Neuronal stem cell (in vitro differentiated cells): ENCODE measurements at places on chromosomes 2 and 18.

DNA sequence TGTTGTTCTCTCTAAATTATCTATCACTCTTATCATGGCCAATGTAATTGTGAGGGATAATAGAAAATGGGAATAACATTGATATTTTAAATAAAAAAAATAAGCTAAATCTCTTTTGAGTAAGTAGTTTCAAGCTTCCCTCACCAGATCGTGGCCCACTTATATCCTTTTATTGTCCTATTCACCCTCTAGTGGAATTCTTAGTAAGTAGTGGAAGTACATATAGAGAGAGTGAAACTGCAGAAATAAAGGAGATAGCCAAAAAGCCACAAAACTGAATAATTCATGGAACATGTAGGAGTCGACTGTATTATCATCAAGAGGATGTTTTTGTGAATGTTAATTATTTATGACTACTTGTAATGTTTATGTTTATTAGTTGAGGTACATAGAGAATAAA is 66.1 kb upstream of the DTNA start:
- no peak for DNase-seq

DNA sequence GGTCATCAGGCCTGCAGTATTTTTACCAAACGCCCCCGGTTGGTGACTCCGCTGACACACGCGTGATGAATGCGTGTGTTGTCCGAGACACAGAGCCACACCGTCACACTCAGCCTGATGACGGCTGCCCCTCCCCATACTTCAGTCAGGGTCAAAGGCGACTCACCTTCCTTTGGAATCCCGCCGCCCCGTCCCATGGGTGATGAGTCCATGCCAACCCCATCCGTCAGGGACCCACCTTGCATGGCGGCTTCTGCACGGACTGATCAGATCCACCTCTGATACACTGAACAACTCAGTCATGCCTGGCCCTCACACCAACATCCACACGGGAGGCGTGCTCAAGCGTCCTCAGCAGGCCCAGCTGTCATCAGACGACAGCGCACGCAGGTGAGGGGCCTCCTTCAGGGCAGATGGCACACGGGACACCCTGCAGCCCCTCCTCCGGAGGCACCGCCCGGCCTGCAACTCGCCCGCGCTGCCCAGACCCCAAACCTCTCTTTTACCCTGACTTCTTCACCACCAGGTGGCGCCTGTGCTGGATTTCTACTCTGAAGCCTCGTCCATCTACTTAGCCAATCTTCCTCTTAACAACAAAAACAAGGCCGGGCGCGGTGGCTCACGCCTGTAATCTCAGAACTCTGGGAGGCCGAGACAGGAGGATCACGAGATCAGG is 89.2 kb downstream of the ZNF516 start:
- peak; percentile 32 for DNase-seq

DNA sequence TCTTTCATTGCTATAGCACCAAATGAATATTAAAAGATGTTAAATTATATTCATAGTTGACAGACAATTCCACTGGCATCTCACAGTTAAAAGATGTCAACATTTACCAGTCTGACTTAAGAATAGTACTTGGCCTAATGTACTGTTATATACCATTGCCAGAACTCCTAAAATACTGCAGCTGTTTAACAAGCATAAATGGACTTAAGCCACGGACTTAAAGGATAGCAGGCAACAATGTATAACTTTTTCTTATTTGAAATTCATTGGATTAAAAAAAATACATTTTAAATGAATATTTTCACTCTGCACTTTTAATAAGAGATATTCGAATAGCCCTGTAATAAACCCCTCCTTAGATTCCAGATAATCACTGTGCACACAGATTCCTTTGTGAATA is 3.8 kb downstream of the TCF4 start:
- no peak for DNase-seq

DNA sequence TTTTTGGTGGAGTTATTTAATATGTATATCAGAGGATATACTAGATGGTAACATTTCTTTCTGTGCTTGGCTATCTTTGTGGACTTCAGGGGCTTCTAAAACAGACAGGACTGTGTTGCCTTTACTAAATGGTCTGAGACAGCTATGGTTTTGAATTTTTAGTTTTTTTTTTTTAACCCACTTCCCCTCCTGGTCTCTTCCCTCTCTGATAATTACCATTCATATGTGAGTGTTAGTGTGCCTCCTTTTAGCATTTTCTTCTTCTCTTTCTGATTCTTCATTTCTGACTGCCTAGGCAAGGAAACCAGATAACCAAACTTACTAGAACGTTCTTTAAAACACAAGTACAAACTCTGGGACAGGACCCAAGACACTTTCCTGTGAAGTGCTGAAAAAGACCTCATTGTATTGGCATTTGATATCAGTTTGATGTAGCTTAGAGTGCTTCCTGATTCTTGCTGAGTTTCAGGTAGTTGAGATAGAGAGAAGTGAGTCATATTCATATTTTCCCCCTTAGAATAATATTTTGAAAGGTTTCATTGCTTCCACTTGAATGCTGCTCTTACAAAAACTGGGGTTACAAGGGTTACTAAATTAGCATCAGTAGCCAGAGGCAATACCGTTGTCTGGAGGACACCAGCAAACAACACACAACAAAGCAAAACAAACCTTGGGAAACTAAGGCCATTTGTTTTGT is 52.7 kb downstream of the SMAD4 start:
- DNase-seq, result no peak

- DNase-seq, result no peak
These were observed 2.0 kb upstream of the GAD1 start for GRCh38 chr2:170814533-170815230.

- DNase-seq, result no peak
These were observed 84.3 kb downstream of the RIT2 start for GRCh38 chr18:43031169-43031568.

DNA sequence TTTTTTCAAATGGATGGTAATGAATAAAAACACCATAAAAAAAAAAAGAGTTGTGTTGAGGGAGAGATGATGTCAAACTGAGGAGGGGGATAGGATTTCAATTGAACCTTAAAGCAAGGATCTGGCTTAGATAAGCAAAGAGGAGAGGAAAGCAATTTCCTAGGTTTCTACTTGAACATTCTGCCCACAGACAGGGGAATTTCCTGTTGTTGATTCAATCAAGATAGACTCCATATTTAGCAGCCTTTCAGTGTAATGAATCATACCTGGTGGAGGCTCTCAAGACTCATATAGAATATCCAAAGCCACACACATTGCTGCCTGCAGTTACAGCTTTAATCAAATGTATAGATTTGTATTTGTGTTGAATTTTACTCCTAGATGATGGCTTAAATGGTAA is 294.4 kb upstream of the PIK3C3 start:
- no peak for DNase-seq

DNA sequence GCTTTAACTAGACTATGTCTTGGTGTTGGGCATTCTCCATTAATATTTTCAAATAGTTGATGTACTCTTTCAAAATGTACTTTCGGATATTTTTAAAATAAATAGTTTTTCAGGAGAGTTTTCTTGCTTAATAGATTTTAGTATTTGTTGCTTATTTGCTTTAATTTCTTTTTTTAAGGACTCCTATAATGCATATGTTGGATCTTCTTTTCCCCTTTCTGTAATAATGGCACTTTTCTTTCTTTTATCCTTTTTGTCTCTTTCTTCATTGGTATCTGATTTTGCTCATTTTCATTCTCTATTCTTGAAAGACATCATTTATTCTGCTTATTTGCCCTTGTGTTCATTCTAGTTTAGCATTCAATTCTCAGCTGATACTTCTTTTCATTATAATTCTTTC is 791.6 kb downstream of the GALR1 start:
- DNase-seq, result no peak

- no peak for DNase-seq
These were observed 519.4 kb downstream of the TDRD15 start for GRCh38 chr2:21643180-21643579.

- no peak for DNase-seq
These were observed 47.5 kb downstream of the PTGR3 start for GRCh38 chr18:75161256-75162028.

GRCh38 chr2:96104487-96104861 is 11.9 kb downstream of the ADRA2B start:
- no peak for DNase-seq

DNA sequence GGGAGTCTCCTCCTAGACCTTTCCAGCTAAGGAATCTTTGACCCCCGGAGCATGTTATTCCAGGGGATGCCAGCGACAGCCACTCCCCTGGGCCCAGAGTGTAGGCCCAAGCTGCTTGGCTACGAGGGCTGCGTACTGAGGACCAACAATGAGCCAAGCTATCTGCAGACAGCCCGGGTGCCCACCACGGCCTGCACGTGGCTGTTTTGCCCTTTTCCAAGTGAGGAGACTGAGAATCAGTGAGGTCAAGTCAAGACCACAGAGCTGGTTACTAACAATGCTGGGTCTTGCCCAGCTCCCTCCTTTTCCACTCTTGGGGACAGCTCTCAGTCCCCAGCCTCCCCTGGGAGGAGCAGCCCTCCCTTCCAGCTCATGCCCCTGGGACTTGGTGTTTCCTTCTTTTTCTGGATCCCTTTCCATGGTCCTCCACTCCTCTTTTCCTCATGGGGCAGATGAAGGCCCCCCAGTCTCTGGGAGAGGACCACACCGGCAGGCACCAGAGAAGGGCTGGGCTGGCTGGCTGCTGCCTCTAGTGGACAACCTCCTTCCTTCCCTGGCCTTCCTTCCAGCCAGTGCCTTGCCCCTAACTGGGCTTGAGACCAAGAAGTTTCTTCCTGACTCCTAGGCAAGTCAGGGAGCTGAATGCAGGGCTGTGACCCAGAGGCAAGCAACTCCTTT is 550 bp upstream of the MALL start:
- DNase-seq, result no peak

DNA sequence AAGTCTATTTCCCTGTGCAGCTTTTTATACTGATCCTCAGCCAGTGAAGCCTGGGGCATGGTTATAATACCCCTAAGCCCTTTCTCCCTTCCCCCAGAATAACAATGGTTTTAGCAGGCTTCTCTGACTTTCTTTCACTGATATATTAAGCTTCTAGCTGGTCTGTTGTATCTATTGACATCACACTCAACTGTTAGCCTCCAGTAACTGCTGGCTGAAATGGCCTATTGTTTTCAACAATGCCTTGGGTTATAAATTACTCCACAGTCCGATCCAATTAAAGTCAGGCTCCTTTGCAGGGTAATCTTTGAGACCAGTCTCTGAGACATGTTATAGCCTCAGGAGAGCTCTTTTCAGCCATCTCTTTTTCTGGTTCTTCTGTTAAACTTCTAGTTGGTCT is 2.9 kb upstream of the SLC9A4 start:
- no peak for DNase-seq

GRCh38 chr18:43078478-43079092 is 36.9 kb downstream of the RIT2 start:
- DNase-seq, result no peak

DNA sequence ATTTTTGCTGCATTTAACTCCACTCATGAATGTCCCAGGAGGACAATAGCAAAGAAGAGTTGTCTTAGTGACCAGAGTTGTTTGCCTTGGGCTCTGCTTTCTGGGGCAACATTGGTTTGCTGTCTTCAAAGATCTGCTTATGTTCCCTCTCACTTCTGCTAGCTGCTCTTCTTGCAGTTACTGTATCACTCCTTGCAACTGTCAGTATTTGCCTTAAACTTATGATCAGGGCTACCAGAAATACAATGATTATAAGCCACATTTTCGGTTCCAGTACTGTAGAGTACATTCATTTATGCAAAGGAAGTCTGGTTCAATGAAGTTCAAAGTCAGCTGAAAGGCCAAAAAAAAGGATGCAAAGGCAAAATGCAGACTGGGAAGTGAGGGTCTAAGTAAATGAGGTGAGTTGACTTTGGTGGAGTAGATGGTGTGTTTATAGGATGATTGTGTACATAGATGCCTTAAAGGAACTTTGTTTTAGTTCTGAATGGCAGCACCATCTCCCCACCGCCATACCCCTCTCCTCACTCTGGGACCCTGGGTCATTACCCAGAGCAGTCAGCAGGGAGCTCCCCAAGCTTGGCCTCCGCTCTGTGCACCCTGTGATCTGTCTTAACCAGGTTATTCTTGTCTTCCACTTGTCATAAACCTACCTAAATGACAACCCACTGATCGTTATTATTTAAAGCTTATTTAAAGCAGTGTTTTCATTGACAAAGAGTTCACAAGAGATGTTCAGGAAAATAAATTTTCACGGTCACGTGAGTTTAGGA is 236.0 kb downstream of the DOK6 start:
- no peak for DNase-seq

GRCh38 chr2:72326759-72327158 is 179.1 kb upstream of the CYP26B1 start:
- DNase-seq, result no peak

DNA sequence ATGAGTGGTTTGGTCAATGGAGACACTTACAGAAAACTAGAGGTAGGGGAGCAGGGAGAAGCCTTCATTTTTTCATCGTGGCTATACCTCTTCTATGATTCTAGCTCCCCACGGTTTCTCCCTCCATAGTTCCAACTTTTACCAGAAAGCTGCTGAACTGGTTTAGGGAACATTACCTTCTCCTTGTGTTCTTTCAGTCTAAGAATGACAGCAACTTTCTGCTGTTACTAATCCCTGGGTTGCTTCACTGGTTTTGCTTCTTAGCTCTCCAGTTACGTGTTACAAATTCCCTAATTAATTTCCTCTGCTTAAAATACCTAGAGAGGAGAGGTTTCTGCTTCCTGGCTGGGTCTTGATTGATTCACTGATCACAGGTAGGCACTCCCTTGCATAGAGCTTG is 499.9 kb downstream of the SLC4A3 start:
- DNase-seq, result no peak

GRCh38 chr2:79882548-79882947 is 369.7 kb downstream of the CTNNA2 start:
- DNase-seq, result no peak

DNA sequence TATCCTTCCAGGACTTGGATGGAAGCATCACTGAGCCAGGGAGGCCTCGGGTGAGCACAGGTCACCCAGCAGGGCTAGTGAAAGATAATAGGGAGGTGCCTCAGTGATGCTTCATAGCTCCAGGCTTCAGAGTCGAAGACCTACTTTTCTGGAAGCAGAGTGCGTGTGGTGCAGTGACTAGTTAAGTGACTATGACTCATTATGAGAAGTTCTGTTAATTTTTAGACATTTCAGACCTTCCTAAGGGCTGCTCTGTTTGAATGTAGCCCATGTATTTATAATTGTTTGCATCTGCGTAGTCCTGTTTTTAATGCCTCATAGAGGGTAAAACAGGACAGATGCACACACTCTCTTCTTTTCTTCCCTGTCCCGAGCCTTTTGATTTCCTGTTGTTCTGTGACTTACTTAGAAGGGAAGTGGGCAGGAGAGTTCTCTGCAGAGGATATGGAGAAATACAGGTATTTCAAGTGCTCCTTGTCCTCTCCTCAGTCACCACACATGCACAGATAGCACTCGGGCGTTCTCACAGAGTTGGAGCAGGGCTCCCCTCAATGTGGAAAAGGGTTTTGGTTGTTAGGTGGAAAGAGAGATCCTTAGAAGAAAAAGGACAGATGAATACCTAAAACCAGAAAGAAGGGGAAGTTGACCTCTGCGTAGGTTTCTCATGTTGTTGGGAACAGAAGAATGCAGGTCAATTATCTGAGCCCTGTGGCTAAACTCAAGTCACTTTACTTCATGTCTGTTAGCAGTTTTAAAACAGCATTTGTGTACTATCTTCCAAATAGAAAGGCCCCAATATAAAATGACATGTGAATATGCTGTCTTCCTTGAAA is 34.7 kb downstream of the RALB start:
- DNase-seq, result no peak
